ENCODE measurements at places on chromosomes 3 and 15. TPM values are rescaled to one million over a fixed set of nuclear protein-coding genes. Genes with fewer than 3 reads are reported as not detected.

PCLAF gene
- 42.2 TPM for polyA plus RNA-seq

ANP32A gene
- polyA plus RNA-seq, result 289 TPM

TUSC7 gene
- not detected for polyA plus RNA-seq

TRPM1 gene
- polyA plus RNA-seq, result 0.29 TPM

DUOXA1 gene
- polyA plus RNA-seq, result 0.33 TPM

TTLL13 gene
- polyA plus RNA-seq, result 0.08 TPM

DNAH12 gene
- 1.9 TPM for polyA plus RNA-seq

ANKRD34C gene
- 0.06 TPM for polyA plus RNA-seq

CRBN gene
- polyA plus RNA-seq, result 88.4 TPM

ERICH6 gene
- 0.46 TPM for polyA plus RNA-seq

ADIPOQ gene
- polyA plus RNA-seq, result not detected

XCR1 gene
- 0.22 TPM for polyA plus RNA-seq

SCN11A gene
- 1.4 TPM for polyA plus RNA-seq

TASOR gene
- 95.1 TPM for polyA plus RNA-seq

CCR8 gene
- not detected for polyA plus RNA-seq

P2RY1 gene
- polyA plus RNA-seq, result 3.0 TPM

SEMA3F gene
- 82.6 TPM for polyA plus RNA-seq

NTRK3 gene
- polyA plus RNA-seq, result 10.9 TPM

ISL2 gene
- not detected for polyA plus RNA-seq

TRA2B gene
- 268 TPM for polyA plus RNA-seq

CHST2 gene
- polyA plus RNA-seq, result 23.1 TPM

TMC3 gene
- 0.43 TPM for polyA plus RNA-seq

ACSBG1 gene
- polyA plus RNA-seq, result 1.6 TPM

DTX3L gene
- 13.8 TPM for polyA plus RNA-seq

PRKCI gene
- 63.8 TPM for polyA plus RNA-seq

SAMD7 gene
- not detected for polyA plus RNA-seq

ALG3 gene
- polyA plus RNA-seq, result 33.6 TPM

COL7A1 gene
- 14.4 TPM for polyA plus RNA-seq

LRTM1 gene
- not detected for polyA plus RNA-seq

CFAP44 gene
- polyA plus RNA-seq, result 15.6 TPM

IL17RC gene
- polyA plus RNA-seq, result 38.0 TPM

SST gene
- 0.37 TPM for polyA plus RNA-seq

AHSG gene
- polyA plus RNA-seq, result 0.58 TPM

RPN1 gene
- polyA plus RNA-seq, result 199 TPM

FBN1 gene
- 80.8 TPM for polyA plus RNA-seq

CHRFAM7A gene
- polyA plus RNA-seq, result 5.5 TPM

CHRNA3 gene
- polyA plus RNA-seq, result 1.3 TPM

ACTRT3 gene
- 4.3 TPM for polyA plus RNA-seq

All from left renal cortex interstitium (tissue), 4 donors.